ENCODE measurements at places on chromosomes 2 and 18.

DNA sequence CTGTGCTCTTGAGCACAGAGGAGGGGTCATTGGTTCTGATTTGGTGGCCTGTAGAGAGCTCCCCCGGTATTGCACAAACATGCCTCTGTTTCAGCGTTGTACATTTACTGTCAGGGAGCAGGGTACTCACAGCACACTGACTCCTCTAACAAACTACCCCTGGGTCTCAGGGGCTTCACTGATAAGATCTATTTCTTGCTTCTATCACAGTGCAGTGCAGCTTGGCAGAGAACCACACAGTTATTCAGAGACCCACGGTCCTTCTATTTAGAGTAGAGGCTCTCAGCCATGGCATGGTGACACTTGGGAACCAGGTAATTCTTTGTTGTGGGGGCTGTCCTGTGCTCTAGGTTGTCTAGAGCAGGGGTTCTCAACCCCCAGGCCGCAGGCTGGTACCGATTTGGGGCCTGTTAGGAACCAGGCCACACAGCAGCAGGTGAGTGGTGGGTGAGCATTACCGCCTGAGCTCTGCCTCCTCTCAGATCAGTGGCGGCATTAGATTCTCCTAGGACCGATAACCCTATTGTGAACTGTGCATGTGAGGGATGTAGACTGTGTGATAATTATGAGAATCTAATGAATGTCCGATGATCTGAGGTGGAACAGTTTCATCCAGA lies 133.4 kb upstream of the MYCN start:
- DNase-seq, result no peak

DNA sequence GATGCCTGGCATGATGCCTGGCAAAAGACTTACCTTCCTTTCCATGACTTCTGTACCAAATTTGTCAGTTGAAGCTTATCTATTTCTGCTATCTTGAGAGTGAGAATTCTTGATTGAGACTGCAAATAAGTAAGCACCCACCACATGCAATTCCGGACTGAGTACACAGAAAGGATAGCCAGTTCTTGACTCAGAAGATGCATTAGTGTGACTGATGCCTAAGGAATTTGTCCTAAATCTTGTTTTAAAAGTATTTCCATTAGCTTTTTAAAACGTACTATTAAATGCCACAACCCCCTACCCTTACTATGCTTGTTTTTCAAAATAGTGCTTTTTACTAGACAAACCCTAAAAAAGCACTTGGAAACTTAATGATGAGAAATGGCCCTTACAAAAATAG lies 545 bp downstream of the MPP4 start:
- no peak for DNase-seq

- no peak for DNase-seq
Measured at GRCh38 chr2:235561450-235561849, 67.6 kb downstream of the AGAP1 start.

DNA sequence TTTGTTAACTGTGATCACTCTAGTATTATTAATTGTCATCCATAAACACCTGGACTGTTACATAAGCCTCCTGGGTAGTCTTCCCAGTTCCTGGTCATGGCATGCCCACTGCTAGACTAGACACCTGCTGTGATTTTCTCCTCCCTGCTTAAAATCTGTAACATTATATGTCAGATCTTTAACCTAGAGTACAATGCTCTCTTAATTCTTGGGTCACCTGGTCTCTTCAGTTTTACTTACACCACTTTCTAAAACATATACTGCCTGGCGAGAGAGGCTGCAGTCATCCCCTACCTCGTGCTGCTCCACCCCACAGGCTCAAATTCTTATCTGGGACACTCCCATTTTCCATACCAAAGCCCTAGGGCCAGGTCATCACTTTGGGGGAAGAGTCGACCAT lies 161.3 kb downstream of the CDH2 start:
- DNase-seq, result no peak

DNA sequence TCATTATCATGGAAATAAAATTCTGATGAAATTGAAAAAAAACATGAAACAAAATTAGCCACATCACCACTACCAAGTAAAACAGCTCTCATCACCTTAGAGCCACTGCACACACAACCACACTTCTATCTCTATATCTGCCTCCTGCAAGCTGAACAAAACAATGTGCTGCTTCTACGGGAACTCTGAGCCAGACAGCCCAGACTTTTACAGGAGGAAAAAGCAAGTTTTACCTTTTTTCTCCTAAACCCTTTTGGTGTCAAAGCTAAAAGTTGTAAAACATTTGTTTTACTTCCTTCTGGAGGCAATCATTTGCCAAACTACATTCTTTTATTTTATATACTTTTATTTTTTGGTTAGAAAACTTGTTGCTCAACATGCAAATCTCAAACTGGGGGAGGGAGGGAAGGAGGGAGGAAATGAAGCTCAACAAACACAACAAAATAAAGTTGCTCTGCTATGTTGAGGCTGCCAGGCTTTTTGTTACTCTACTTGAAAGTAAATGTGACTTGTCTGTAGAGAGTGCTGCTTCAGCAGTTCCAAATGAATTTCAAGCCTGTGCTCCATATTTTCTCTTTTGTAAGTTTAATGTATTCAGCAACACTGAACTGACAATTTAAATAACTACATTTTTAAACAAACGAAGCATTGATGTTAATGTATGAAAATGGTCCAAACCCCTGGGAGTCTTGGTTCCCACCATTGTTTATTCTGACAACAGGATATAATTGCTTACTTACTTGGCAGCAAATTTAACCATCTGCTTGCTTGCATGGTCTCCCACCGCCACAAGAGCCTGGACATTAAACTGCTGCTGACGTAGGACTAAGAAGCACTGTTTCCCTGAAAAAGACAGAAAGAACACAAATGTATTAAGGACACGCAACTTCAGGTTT lies 24.5 kb downstream of the DARS1 start:
- DNase-seq, result no peak

DNA sequence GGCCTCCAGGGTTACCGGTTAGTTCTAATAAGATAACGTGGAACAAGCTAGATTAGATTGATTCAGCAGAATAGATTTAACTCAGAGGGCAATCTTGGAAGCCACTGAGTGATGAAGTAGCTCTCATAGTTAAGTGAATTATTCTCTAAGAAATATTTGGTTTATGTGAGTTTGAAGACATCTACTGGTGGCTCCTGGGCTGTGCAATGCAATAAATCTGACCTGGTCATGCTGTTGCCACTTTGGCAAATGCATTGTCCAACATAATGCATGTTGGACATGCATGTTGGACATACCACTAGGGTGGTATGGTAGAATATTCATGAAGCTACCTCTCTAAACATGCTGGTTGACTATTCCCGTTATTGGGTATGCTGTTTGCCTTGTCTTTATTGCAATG lies 493.7 kb upstream of the VRK2 start:
- no peak for DNase-seq

GRCh38 chr18:67935638-67936037 lies 419.1 kb upstream of the DSEL start:
- DNase-seq, result no peak

DNA sequence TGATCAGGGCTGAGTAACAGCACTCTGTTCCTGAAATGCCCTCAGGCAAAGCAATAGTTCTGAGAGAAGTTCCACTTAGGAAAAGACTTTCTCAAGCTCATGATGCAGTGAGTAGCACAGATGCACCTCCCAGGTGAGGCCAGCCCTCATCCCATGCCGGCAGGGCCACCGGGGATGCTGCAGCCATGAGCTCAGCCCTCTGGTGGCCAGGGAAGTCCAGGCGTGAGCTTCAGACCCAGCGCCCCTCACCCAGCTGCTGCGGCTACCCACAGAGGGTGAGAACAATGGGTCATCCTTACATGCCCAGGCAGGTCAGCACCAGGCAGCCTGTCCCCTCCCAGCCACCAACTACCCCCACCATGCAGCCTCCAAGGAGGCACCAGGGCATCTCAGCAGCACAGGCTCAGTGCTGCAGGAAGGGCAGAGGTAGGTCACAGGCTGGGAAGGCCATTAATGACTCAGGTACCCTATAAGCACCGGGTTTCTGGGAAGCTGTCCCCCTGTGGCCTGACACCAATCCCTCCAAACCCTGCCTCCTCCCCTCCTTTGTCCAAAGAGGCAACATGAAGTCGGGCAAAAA lies 50.6 kb downstream of the TTC32 start:
- no peak for DNase-seq

GRCh38 chr2:144011553-144011952 lies 508.4 kb downstream of the ZEB2 start:
- no peak for DNase-seq

- DNase-seq, result no peak
Measured at GRCh38 chr2:216535454-216535995, 36.9 kb downstream of the RPL37A start.

- DNase-seq, result no peak
Measured at GRCh38 chr2:230575642-230576324, 136.9 kb upstream of the CAB39 start.

DNA sequence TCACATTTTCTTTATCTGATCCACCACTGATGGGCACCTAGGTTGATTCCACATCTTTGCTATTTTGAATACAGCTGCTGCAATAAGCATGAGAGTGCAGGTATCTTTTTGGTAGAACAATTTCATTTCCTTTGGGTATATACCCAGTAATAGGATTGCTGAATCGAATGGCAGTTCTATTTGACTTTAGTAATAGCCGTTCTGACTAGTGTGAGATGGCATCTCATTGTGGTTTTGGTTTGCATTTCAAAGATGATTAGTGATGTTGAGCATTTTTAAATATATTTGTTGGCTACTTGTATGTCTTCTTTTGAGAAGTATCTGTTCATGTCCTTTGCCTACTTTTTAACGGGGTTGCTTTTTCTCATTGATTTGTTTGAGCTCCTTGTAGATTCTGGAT lies 72.3 kb downstream of the CCDC138 start:
- DNase-seq, result no peak

DNA sequence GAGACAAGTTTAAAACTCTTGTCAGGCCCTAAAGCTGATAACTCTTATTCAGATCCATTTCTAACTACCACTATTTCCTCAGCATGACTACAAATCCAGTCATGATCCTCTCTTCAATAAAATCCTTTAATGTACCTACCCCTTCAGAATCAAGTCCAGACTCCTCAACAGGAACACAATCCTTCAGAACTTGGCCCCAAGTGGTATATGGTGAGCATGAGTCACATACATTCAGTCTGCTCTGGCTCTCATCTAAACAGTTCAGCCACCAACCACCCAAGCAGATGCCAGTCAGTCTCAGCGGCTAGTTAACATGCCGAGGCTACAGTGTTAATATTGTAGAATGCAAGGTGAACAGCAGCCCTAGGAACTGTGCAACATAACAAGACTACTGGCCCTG lies 9.7 kb downstream of the LMAN2L start:
- DNase-seq, result no peak

DNA sequence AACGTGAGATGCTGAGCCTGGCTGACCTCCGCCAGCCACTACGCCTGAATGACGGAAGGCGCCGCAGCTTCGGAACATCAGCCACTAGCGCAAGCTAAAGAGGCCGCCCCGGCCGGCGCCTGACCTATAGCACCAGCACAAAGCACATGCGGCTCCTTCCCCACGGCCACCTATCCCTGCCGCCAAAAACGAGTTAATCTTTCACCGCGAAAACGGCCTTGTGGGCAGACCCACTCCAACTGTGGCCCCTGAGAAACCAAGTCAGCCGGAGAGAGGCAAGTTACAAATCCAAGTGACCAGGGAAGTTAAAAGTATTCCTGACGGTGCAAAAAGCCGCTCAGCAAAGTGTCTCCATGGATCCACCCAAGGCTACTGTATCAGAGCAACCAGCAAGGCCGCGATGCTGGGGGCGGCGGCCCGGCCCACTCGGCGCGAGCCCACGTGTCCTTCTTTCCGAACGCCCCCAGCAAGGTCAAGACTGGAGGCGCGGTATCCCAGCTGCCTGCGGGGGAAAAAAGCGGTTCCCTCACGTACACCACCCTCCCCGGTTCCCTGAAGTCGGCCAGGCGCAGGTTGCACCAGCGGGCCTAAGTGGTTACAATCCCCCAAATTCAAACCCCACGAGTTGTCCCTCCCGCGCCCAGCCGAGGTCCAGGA lies 575 bp downstream of the HSPD1 start:
- peak; percentile 37 for DNase-seq

DNA sequence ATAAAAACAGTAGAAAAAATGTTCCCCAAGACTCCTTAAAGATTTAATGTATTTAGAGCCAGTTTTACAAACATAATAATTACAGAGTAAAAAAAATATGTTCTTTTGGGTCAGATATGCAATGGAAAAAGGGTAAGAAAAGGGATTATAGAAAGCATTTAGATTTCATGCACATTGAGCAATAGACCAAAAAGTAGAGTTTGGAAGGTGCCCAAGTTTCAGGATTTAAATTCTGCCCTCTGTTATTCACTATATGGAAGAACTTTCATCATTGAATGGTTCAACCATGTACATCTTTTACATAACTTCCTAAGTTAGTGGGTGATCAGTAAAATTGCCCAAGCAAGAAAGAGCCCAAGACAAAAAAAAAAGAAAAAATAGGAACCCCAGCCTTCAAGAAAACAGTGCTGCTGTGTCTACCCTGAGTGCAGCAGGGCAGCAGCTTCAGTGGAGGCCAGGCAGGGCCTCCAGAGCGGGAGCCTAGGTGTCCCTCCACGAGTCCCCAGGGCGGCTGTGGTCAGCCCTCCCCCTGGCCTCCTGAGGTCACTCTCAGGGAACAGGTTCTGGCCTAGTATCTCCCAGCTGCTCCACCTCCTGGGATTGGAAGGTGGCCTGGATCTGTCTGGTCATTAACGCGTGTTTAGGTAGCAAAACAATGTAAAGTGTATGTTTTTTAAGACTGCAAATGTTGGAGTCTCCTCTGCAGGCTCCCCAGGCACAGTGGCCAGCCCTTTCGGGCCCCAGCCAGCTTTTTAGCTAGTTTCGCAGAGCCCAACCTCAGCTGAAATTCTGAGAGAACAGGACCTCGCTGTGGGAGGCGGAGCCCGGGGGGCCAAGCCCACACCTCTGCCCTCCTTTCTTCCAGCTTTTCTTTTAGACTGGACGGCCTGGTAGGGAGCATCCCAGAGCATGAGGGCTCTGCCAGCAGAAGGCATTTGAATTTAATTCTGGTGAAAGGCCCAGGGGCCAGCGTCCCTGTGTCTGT lies 77.3 kb downstream of the TEX51 start:
- no peak for DNase-seq

- no peak for DNase-seq
Measured at GRCh38 chr18:9353596-9353995, 19.0 kb downstream of the TWSG1 start.

GRCh38 chr18:10420561-10421352 lies 33.7 kb upstream of the APCDD1 start:
- DNase-seq, result no peak

Measured in activated CD8-positive, alpha-beta memory T cell treated with anti-CD3 and anti-CD28 coated beads for 48 hours (primary cell).